ENCODE measurements at places on chromosomes 3 and 15. TPM values are rescaled to one million over a fixed set of nuclear protein-coding genes. Genes with fewer than 3 reads are reported as not detected.

DNA sequence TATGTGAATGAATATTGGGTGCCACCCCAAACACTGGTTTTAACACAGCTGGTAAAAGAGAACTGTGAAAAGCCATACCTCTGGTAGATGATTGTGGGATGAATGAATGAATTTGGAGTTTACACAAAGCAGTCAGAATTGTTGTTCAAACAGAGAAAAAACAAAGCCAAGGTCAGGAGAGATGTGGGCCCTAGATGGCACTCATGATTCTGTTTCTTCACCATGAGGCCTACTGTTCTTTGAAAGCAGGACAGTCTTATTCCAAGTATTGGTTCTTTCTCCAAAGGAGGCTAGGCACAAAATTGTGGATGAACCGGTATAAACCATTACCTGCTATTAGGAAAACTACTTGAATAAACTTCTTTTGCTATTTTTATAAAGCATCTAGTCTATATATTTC lies 97.6 kb downstream of the SAMMSON start:
- DNase-seq, result no peak

DNA sequence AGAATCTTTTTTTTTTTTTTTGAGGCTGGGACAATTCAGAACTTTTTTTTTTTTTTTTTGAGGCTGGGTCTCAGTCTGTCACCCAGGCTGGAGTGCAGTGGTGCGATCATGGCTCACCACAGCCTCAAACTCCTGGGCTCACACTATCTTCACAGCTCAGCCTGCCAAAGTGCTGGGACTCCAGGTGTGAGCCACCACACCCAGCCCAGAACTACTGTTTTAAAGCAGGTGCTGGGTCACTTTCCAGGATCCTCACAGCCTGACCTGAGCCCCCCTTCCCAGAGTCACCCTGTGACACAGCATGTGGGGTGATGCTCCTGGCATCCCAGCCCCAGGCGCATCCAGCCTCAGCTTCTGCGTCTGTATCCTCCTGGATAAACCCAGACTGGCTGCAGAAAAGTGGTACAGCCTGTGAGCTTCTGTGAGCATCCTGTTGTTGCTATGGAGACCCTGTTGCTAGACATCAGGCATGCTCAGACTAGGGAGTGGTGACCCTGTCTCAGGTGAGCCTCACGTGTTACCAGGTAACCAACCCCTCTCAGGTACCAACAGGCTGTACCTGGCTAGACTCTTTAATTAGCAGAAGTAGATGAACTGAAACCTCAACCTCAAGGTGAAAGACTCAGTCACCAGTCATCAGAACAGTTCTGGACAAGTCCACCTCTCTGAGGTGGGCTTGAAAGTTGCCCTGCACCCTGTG lies 15.0 kb downstream of the KLF13 start:
- no peak for DNase-seq

DNA sequence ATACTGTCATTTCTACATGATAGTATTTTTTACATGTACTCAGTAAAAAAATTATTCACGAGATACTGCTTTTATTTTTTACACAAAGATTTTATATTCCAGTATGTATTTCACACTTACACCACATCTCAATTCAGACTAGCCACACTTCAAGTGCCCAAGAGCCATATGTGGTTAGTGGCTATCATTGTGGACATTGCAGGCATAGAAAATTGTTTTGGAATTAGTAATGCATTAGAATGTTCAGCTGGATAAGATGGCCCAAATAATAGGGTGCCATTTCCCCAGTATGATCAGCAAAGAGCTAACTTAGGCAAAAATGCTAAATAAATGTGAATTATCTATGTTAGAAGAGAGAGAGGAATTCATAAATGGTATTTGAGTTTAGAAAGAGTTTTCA lies 203.8 kb upstream of the MCTP2 start:
- DNase-seq, result no peak

The EIF3J gene
- 77.0 TPM for total RNA-seq

- peak; percentile 89 for DNase-seq
Observed at GRCh38 chr15:73972984-73973682, 19.0 kb downstream of the STOML1 start.

The CLRN1 gene
- total RNA-seq, result not detected

DNA sequence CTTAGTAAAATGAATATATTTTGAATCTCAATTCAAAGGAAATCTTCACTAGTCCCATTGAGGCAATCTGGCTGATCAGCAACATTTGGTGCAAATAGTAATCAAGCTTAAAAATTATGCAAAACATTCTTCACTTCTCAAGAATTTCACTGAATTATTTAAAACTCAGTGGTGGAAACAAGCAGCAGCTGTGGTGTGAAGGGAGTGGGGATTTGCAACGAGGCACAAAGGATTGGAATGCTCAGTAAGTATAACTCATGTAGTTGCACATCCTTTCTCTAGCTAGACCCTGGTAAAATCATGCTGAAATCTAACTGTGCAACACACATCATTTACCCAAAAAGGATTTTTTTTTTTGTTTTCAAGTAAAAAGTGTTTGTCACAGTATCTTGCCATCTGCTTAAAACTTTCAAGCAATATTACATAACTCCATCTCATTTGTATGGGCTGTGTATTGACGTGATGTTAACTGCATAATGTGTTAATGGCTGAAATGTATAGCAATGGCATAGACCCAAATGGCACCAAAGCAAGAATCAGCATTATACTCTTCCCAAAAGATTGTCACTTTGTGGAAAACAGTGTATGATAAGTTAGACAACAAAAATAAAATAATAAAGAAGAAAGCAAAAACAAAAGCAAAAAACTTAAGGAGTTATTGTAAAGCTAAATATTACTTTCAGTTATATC lies 816.6 kb downstream of the EPHA3 start:
- no peak for DNase-seq

The BTBD1 gene
- 100 TPM for total RNA-seq
